ENCODE measurements at places on chromosomes 7 and 10.

DNA sequence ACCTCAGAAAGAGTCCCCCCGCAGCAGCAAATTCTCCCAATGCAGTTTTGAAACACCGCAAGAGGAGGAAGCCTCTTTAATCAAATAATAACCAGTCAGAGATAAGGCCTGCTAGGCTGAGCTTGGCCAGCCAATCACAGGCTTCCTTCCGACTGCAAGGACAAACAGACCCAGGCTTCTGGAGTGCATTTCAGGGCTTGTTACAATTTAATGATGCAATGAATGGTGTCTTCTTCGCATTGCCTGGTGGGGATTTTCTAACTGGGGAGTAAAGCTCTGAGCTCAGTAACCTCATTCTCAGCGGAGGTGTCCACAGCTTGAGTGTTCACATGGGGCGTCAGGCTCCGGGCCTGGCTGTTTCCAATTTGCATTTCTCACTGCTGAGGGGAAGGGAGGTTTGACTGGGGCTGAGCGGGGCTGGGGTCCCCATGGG is 31.8 kb upstream of the GPAM start:
- no peak for DNase-seq

- DNase-seq = no peak
Measured at GRCh38 chr7:141430455-141431139, 120.6 kb upstream of the AGK start.

GRCh38 chr7:73871163-73872011 is 10.4 kb downstream of the TMEM270 start:
- no peak for DNase-seq

DNA sequence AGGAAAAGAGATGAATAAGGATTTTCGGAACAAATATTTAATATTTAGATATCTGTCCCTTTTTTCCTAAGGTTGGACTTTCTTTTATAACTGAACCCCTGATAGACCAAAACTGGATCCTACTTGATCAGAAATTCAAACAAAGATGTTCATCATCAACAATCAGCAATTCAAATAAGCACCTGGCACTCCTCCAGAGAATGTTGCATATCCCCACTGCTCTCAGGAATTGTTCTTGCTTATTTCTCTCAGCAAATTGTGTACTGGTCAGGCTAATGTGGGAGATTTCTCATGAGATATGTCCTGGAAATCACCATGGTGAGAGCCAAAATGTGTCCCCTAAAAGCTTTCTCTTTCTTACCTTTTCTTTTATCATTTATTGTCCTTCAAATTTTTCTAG is 40.3 kb upstream of the LHFPL3 start:
- DNase-seq = no peak

DNA sequence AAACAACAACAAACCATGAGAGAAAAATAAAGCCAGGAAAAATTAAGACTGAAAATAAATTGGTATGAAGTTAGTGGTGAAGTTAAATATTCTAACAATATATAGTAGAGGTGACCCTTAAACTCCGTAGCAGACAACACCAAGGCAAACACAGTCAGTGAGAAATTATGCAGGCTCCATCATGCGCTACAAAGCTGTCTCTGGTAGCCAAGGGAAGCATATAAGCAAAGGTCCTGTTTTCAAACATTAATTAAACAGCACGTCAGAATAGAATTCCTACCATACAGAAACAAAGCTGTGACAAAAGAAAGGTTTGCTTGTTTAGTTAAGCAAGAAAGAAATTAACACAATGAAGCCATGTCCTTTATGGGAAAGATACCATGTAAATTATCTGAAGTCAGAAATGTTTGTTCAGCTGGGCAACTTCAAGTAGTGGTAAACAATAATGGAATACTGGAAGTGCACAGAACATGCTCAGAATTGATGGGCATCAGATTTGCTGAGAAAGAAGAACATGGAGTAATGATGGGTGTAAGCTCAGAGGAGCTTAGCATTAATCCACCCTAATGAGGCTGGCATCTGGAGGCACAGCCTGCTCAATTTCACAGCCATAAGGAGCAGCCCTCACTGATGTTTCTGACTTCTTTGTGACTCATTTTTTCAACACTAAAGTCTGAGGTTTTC is 75.7 kb downstream of the IGF2BP3 start:
- no peak for DNase-seq

Measured in amygdala (tissue), 56 donors.